ENCODE measurements at places on chromosomes 7 and 10.

GRCh38 chr10:85315657-85316056, 987.3 kb downstream of the CCSER2 start:
- DNase-seq, result no peak

DNA sequence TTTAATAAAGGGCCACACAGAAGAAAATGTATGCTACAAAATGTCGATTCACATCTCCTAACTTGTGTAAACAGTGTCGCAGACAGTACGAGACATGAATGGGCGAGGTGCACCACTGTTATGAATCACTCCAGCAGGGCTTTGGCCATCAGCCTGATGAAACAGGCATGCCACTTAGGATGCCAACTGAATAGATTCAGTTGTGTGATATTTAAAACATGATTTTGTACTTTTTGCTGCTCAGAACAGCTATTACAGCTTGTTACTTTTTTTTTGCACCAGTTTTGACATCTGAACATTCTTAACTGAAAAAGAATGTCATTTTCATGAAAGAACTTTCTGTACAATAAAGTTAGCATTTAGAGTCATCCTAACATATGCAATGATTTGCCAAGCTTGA, 138.1 kb downstream of the VTI1A start:
- no peak for DNase-seq

- DNase-seq, result peak; percentile 52
These were observed 233.1 kb upstream of the IGFBP3 start for GRCh38 chr7:46153951-46154787.

- DNase-seq, result no peak
These were observed 130.4 kb upstream of the GHITM start for GRCh38 chr10:84008878-84009277.

DNA sequence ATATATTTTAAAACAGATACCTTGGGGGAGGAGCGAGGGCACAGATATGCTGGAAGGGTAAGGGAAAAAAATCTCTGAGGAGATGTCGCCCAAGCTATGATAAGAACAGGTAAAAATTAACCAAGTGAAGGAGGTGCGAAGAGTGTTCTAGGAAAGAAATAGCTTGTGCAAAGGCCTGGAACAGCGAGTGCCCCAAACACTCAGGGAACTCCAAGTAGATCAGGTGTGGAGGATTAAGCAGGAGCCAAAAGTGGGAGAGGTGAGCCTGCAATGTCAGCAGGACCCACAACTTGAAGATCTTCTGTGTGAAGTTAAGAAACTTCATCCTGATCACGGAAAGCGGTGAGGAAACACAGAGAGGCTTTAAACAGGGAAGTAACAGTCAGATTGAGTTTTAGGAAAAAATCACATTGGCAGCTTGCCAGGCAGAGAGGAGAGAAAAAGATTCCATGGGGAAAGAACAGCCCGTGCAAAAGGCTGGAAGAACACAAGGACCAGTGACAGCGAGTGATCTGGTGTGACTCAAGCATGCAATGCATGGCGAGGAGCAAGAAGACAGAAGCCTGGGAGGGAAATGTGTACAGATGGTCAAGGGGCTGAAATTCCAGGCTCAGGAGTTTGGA, 30.7 kb downstream of the FGF8 start:
- no peak for DNase-seq
